ENCODE measurements at places on chromosomes 6 and 20.
A peak's percentile ranks its signal among the peaks of the same experiment; 100 is the strongest.

- no peak for DNase-seq
Measured at GRCh38 chr6:71333697-71334096, 45.1 kb downstream of the OGFRL1 start.

GRCh38 chr6:31575335-31575901, at the start of gene TNF:
TNF (plus strand) TSS chr6:31575565; CDS start chr6:31575742, 177 bp downstream.
- DNase-seq = peak; percentile 45

DNA sequence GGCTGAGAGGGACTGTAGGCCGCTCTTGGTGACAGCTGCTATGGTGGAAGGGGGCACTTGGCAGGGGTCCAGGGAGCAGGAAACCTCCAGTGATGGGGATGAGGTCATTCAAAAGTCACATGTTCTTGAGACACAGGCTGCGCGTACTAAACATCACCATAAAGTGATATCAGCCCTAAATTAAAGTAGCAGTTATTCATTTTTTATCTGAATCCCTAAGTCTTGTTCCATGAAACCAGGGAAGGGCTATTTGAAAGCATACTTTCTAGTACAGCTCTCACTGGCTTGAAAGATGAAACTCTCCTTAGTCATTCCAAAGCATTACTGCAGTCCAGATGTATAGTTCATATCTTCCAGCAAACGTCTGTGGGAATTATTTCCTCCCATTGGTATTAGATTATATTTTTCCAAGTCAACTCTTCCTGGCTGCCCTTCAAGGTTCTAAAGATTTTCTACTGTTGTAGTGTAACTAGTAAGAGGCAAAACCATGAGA, 373.1 kb downstream of the CD109 start:
- no peak for DNase-seq

- DNase-seq = no peak
Measured at GRCh38 chr20:24690408-24690807, 221.0 kb downstream of the SYNDIG1 start.

- no peak for DNase-seq
Measured at GRCh38 chr20:55961376-55962330, 43.7 kb downstream of the CBLN4 start.

GRCh38 chr6:157217894-157218370, 105.4 kb downstream of the TMEM242 start:
- DNase-seq = no peak

- DNase-seq = no peak
Measured at GRCh38 chr20:10927011-10927583, 253.3 kb upstream of the JAG1 start.

- no peak for DNase-seq
Measured at GRCh38 chr20:46857061-46857831, 37.4 kb upstream of the EYA2 start.

DNA sequence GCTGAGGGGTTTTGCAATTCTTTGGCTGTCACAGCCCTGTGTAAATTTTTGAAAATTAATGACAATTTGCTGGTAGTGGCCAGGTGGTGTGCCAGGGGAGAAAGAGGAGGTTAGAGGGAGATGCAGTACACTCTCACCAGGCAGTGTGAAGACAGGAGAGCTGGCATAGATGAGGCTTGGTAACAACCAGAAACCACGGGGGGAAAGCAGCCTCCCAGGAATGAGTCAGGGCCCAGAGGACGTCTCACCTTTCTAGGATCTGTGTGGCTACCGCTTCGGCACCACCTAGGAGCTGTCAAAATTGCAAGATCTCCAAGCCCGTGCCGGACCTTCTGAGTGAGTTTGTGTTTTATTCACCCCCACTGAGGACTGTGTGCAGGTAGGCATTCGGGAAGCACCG, 171.4 kb downstream of the PACRG start:
- DNase-seq = no peak

GRCh38 chr6:151658091-151658490, 149.4 kb upstream of the ESR1 start:
- DNase-seq = no peak

DNA sequence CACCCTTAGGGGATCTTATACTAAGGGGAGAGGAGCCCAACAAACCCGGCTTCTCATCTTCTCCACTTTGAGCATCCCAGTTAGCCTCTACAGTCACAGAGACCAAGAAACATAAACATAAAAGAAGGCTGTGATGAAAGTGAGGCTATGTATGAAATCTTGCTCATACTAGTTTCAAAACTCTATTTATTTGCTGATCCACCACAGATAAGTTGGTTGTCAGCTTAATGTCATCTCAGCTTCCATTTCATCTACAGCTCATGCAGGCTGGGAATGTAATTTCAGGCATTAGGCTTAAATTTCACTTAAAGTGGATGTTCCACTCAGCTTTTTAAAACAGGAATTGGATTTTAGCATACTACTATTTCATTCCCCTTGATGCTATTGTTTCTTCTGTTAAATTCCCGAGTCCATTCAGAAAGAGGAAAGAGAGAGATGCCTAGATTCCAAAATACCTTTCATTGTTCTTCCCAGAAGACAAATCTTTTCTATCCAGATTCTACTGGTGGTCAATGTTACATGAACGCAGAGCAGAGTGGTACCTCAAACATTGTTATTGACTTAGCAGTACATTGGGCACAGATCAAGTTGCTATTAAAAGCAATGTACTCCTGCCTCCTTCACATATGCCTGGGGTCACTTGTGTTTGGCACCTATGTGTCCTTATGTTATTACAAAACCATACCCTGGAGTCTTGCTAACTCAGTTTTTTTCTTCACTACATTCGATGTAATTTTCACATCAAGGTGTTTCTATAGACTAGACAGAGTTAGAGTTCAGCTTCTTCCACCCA, 149.0 kb downstream of the HACE1 start:
- peak; percentile 8 for DNase-seq

- no peak for DNase-seq
Measured at GRCh38 chr20:37204056-37204455, 24.7 kb upstream of the MROH8 start.

GRCh38 chr6:20661721-20662120, 127.5 kb downstream of the CDKAL1 start:
- no peak for DNase-seq

- DNase-seq = no peak
Measured at GRCh38 chr6:27280064-27280539, 32.0 kb downstream of the POM121L2 start.

GRCh38 chr6:29005183-29005885, at the start of gene ZNF311:
ZNF311 (minus strand) TSS chr6:29005315; CDS start chr6:29003954, 1,361 bp downstream.
- peak; percentile 84 for DNase-seq

GRCh38 chr6:1766654-1767053, 156.9 kb downstream of the FOXC1 start:
- no peak for DNase-seq

DNA sequence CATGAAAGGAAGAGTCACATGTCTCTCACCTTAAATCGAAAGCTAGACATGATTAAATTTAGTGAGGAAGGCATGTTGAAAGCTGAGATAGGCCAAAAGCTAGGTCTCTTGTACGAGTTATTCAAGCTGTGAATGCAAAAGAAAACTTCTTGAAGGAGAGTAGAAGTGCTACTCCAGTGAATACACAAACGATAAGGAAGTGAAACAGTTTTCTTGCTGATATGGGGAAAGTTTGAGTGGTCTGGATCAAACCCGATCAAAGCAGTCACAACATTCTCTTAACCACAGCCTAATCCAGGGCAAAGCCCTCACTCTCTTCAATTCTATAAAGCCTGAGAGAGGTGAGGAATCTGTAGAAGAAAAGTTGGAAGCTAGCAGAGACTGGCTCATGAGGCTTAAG, 1.9 kb upstream of the TPD52L1 start:
- DNase-seq = no peak

DNA sequence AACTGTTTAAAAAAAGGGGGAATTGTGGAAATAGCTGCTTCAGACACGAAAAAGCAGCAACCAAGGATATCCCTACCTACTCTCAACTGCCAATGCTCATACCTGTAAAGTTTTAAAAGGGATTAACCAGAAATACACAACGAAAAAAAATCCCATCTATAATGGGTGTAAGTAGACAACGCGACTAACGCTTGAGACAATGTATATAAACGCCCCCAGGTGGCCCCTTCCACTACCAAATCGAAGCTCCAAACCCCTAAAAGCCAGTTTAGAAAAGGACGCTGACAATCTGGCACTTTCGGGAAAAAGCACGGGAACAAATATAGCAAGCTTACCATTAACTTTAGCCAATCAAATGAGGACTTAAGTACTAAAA, 94.5 kb upstream of the BTN3A2 start:
- DNase-seq = no peak

GRCh38 chr6:438634-439170, 47.1 kb downstream of the IRF4 start:
- DNase-seq = no peak

DNA sequence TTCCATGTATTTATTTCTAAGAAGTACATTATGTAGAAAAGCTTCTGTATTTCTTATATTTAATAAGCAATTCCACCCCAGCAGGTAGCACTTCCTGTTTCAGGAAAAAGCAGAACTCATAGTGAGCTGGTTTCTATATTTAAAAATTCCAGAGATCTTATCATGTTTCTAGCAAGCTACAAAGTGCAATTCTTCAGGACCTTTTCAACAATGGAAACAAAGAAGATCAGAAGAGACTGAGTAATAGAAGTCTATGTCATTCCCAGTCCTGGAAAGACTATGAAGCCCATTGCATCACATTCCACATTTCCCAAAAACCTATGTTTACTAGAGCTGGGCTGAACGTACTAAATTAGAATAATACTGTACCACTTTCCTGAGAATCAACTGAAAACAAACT, 302.6 kb upstream of the NRSN1 start:
- DNase-seq = no peak

GRCh38 chr6:107125771-107126170, 10.5 kb upstream of the BEND3 start:
- DNase-seq = no peak

DNA sequence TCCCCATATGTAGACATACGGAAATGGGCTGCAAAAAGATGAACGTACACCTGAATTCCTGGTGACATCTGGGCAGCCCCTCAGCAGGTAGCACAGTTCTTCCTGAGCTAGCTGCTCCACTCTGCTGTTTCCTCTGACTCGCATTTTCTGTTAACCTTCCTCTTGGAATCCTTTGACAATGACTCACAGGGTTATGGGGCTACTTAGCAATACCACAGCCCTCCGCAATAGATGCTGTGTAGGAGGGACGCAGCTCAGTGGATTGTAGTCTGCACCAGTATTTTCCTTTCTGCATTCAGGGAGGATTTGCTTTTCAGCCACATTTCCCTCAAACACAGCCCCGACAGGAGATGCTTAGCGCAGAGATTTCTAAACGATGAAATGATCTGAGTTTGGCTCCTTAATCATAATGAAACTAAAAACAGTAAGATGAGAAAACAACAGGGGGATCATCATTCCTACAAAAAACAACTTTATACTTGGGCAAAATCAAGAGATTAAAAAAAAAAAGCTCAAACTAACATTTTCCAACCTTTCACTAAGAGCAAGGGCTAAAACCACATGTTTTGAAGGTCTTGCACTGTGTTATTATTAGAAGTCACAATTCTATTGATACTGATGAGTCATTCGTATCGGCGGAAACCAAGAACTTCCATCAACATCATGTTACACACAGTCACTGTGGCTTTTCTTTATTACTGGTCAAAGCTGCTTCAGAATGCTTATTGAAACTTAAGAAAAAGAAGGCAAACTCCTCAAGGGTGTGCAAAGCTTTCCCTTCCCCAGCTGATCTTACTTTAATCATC, 12.2 kb downstream of the BACH2 start:
- no peak for DNase-seq

- peak; percentile 19 for DNase-seq
Measured at GRCh38 chr6:35651244-35651643, 37.5 kb downstream of the FKBP5 start.

- no peak for DNase-seq
Measured at GRCh38 chr20:20677186-20677585, 35.3 kb downstream of the RALGAPA2 start.

DNA sequence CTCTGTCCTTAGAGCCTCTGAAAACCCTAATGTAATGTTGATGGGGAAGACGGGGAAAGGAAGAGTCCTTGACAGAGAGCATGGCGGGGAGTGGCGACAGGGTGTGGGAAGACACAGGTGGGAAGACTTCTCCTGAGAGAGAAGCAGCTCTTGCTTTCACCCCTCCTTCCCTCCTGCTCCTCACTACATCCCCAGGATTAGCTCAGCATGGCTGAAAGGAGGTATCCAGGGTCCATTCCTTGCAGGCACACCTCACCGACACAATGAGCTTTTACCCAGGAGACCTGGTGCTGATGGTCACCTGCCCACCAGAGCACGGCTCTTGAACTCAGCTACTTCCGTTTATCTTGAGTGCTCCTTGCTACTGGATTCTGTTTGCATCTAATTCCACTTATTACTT, 469.3 kb downstream of the CDH26 start:
- no peak for DNase-seq

- no peak for DNase-seq
Measured at GRCh38 chr6:150352321-150353296, 16.2 kb upstream of the IYD start.
